ENCODE measurements at places on chromosomes 3 and 15.

GRCh38 chr15:77402740-77403379 is 17.0 kb downstream of the PEAK1 start:
- DNase-seq, result no peak

GRCh38 chr15:41968701-41969100 is 3.7 kb downstream of the EHD4 start:
- DNase-seq, result no peak

- DNase-seq, result no peak
Observed at GRCh38 chr3:48024401-48024800, 8.2 kb upstream of the MAP4 start.

- DNase-seq, result no peak
Observed at GRCh38 chr3:49004352-49005302, 2.6 kb upstream of the WDR6 start.

DNA sequence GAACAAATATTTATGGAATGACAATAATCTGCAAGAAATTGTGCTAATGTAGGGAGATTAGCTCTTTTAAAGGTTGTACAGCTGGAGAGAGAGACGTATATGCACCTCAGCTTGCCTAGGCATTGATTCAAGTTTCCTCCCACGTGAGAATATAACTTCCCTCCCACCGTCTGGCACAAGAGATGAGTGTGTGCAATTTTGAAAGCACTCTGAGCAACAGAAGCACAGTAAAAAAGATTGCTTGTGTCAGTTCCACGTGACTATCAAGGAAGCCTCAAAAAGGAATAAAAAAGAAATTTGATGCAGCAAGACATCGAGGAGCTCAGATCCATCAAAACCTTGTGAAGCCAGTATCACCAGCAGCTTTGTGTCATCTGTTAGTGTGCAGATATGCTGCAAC is 435.3 kb downstream of the TUSC7 start:
- DNase-seq, result no peak

DNA sequence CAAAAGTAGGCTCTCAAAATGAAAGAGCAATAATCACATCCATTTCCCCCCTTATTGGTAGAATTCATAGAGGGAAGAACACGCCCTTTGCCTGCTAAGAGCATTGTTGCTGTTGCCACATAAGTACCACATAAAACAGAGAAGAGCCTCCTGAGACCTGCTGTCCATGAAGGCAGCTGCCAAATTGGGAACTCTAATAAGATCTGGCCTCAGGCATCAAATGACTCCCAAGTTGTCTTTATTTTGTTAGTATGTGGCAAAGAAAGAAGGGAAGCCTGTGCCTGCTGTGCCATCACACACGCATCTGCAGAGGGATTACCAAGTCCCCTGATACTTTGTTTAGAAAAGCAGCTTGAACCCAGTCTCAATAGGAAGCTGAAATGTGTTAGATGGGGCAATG is 23.9 kb downstream of the VGLL3 start:
- DNase-seq, result no peak

GRCh38 chr3:39154280-39155021 is 1.1 kb upstream of the CSRNP1 start:
- no peak for DNase-seq

GRCh38 chr15:100461049-100461448 is 67.7 kb downstream of the CERS3 start:
- no peak for DNase-seq

DNA sequence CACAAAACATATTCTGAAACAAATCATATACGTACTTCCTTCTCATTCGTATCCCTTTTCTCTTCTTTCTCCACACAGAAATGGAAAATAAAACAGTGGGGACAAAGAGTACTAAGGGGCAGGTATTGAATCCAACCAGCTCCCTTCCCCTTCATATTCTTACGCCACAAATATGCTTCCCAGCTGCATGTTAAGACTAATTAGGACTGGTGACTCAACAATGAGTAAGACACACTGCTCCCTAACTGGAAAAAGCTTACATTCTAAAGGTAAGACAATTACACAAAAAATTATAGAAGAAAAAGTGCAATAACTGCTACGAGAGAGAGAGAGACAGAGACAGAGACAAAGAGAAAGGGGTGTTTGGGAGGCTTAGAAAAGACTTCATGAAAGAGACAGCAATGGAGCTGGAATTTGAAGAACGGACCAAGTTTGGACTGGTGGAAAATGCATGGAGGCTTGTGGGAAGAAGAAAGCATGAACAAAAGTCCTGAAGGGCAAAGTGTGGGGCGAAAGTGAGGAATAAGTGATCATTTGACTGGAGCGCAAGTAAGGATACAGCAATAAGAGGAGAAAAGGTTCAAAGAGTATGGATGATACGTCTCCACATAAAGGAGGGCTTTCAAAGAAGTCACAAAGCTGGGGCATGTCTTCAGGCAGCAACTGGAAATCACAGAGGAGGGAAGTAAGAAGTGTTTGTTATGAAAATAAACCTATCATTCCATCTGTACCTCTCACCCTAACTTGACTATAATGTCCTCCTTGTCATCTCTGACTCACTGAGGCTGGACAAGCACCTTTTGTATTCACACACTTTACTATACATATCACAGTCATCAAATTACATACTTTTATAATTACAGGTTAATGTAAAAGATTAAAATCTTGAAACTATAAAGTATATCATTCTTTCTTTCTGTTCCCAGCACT is 49.2 kb downstream of the RYK start:
- no peak for DNase-seq

DNA sequence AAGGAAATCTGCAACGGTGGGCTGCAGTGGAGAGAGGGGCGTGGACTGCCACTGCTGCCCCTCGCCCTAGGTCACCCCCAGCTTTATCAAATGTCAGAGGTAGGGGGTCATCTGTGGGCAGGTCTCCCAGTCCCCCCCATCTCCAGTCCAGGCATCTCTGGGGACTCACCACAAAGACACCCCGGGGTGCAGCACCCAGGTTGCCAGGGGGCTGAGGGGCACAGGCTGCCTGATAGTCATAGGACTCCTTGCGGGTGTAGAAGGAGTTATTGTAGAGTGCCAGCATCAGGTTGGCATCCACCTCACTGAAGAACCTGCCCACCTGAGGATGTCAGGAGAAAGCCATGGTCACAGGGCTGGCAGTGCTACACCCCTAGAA is 6.5 kb upstream of the TMEM115 start:
- DNase-seq, result no peak
